ENCODE measurements at places on chromosomes 6 and 20. TPM values are rescaled to one million over a fixed set of nuclear protein-coding genes. Genes with fewer than 3 reads are reported as not detected.

DNA sequence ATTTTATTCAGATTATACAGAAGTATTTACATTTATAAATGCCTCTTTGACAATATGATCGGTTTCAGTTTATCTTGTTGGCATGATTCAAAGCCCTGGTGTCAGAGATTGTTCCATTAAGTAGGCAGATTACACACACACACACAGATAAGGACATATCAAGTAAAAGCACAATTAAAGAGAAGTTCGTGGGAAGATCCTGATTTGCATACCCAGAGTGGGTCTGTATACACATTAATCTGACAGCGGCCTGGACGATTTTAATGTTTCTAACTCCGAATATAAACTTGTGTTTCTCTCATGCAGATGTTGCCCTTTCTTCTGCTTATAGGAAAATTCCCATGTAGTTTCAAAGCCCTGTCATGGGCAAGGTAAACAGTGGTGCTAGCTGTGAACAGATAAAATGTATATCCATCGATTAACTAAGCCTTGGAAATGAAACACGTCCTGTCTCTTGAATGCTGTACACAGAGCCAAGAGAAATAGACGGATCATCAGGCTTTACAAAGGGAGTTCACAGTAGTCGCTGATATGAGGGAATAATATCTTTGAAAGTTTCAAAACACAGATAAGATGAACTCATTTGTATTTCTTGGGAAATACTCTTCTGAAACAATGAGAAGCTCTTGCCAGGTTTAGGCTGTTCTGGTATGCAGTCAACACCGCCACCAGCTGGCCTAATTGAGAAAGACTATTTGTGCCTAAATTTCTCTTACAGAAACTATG lies 108.2 kb upstream of the GMDS start:
- peak; percentile 84 for DNase-seq
- no peaks in the 10 kb centered on the region for H3K36me3 ChIP-seq
- H3K27ac ChIP-seq, result no peak overlapping the region
- H3K4me3 ChIP-seq, result no peak overlapping the region
- H3K27me3 ChIP-seq, result no peaks in the 10 kb centered on the region
- no peaks in the 10 kb centered on the region for H3K4me1 ChIP-seq

DNA sequence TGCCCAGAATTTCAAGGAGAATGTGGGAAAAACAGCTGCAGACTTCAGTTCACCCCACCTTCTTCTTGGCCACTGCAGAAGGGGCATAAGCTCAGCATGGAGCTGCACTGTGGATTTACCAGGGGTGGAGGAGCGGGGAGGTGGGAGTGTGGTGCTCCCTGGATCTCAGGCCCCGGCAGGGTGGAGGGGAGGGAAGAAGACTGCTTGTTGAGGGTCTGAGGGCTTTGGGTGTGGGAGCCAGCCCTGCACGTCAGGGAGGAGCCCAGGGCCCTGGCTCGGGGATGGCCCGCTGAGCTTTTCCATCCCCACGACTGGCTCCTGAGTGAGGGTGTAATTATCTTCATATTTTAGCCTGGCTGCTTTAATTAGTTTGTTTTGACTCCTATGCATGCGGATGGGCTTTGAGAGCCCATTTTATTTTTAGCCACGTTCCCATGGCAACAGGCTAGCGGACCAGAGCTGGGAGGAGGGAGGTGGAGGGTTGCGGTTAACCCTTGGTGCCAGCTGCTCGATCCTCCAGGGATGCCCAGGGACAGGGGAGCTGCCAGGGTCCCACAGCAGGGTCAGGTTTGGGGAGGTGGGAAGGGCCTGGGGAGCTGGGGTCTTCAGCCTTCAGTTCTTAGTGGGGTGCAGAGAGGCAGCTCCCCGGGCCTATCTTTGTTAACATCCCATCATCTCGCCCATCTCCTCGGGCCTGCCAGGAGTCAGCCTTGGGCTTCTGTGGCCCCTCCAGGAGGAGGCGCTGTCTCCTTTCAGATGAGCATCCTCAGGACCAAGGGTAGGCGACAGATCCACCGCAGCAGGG lies 68.2 kb downstream of the RAB44 start:
- H3K27ac ChIP-seq, result no peak overlapping the region
- peaks cover 12% of the 10 kb centered on the region for H3K4me1 ChIP-seq
- DNase-seq, result peak; percentile 87

- no peaks in the 10 kb centered on the region for H3K27me3 ChIP-seq
- H3K4me3 ChIP-seq, result no peak overlapping the region
- peaks cover 13% of the 10 kb centered on the region for H3K4me1 ChIP-seq
- H3K36me3 ChIP-seq, result no peaks in the 10 kb centered on the region
- no peak overlapping the region for H3K27ac ChIP-seq
Observed at GRCh38 chr20:25214426-25214790, 18.9 kb downstream of the ENTPD6 start.

DNA sequence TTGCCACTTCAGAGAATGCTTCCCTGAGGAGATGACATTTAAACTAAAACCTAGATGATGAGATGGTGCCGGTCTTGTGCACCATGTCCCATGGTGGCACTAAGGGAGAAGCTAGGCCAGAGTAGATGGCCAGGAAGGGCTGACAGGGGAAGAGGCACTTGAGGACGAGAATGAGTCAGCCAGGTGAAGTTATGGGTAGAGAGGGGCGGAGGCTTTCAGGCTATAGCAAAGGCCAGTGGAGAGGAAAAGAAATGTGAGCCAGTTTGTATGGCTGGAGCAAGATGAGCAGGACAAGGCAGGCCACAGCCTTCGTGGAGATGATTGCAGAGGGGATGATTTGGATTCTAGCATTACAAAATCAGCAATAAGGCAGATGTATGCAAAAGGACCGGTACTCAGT lies 44.7 kb upstream of the ADGRF4 start:
- DNase-seq, result no peak
- no peaks in the 10 kb centered on the region for H3K36me3 ChIP-seq
- no peaks in the 10 kb centered on the region for H3K27me3 ChIP-seq
- no peak overlapping the region for H3K4me3 ChIP-seq
- H3K4me1 ChIP-seq, result no peaks in the 10 kb centered on the region
- H3K27ac ChIP-seq, result no peak overlapping the region

DNA sequence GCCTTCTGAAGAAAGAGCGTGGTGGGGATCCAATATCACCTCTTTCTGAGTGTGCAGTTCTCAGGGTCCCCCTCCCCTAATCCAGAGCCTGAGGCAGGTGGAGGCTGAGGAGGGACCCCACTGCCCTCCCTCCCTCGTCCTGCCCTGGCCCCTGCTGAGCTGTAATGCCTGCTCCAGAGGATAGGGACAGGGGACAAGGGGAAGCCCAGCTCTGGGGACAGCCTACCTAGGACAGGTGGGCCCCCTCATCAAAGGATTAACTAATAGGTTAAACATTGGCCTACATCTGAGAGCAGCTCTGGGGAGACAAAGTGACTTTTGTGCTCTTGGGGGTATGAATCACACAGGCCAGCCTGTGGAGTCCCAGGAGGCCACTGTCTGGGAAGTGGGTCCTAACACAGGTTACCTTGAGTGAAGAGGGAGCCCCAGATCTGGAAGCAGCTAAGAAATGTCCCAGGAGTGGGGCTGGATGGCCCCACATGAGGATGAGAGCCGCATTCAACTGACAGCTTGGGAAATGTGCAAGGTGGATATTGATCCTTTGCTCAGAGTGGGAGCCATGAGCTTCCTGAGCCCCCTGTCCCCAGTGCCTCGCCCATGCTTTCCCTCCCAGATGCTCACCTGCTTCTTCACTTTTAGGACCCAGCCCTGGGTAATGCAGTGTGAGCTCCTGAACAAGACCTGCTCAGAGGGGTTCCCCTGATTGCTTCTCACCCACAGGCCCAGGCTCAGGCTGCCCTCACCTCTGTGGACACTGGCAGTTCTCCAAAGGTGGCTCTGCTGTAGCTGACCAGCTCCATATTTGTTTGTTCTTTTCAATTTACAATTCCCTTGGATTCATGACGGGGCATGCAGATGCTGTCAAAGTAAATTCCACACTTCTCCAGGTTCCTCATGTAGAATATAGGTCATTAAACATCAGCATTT lies 17.8 kb upstream of the CST9L start:
- no peak for DNase-seq
- no peak overlapping the region for H3K4me3 ChIP-seq
- no peaks in the 10 kb centered on the region for H3K36me3 ChIP-seq
- no peaks in the 10 kb centered on the region for H3K4me1 ChIP-seq

Gene UBE2C
- 22.0 TPM for total RNA-seq

Gene DPPA5
- 2.3 TPM for total RNA-seq
